Inflammatory macrophage (primary cell): ENCODE measurements at places on chromosomes 1 and 21.

DNA sequence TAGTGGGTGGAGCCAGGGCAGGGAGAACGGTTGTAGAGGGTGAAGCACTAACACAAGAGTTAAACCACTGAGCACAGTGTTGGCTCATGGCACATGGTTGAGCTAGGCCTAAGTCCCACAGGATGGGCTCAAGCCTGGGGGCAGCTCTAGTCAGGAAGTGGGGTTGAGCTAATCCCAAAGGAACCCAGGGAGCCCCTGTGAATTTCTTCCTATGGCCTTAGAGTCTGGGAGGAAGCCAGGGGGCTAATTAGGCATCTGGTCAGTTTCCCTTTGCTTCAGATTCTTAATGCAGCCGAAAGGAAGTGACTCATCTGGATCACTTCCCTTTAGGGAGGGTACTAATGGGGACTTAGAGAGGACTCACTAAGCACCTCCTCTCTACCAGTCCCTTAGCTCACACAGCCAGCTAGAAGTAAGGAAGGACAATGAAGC, 10.1 kb downstream of the CFAP45 start:
- DNase-seq, result peak; percentile 86

GRCh38 chr1:169128562-169128961, 22.1 kb downstream of the ATP1B1 start:
- no peak for DNase-seq

- DNase-seq, result peak; percentile 69
Observed at GRCh38 chr1:201675143-201675542, 136.2 kb downstream of the NAV1 start.

- peak; percentile 70 for DNase-seq
Observed at GRCh38 chr21:45138199-45139002, 64.0 kb downstream of the ADARB1 start.

DNA sequence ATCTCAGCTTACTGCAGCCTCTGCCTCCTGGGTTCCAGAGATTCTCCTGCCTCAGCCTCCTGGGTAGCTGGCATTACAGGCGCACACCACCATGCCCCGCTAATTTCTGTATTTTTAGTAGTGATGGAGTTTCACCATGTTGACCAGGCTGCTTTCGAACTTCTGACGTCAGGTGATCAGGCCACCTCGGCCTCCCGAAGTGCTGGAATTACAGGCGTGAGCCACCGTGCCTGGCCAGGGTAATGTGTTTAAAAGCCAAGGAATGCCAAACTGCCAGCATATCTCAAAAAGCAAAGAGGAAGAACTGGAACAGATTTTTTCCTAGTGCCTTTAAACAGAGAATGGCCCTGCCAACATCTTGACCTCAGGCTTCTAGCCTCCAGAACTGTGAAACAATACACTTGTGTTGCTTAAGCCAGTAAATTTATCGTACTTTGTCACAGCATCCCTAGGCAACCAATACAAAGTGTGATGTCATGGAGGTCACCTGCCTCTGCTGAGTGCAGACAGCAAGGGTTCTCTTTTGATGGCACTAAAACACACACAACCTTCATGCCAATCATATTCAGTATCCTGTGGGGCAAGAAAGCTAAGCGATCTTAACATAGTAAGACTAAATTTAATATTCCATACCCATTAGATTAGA, 858.3 kb upstream of the TMPRSS15 start:
- DNase-seq, result no peak

DNA sequence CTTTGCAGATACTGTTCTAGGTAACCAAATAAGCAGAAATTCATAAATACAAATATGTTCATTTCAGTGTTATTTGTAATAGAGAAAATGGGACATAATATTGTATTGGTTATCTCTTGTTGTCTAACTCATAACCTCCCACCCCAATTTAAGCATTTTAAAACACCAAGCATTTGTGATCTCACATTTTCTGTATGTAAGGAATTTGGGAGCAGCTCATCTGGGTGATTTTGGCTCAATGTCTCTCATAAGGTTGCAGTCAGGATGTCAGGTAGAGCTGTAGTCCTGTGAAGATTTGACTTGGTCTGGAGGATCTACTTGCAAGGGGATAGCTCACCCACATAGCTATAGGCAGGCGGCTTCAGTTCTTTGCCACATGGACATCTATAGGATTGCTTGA, 29.5 kb downstream of the CEP350 start:
- DNase-seq, result no peak

DNA sequence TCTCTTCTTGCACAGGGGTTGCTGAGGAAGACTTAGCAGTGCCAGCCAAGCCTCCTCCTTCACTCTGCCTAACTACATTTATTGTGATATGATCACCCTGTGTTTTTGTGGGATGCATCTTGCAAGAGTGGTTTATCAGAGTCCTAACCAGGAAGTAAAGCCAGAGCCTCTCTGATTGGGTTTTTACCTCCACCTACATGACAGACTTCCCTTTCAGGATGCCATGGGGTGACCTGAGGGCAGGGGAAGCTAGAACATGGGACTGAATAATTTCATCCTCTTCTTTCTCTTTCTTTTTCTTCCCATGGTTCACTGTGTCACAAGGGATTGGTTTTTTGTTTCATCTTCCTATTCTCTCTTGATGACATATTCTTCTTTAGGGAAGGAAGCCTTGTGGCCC, 146.6 kb downstream of the HHAT start:
- peak; percentile 28 for DNase-seq

DNA sequence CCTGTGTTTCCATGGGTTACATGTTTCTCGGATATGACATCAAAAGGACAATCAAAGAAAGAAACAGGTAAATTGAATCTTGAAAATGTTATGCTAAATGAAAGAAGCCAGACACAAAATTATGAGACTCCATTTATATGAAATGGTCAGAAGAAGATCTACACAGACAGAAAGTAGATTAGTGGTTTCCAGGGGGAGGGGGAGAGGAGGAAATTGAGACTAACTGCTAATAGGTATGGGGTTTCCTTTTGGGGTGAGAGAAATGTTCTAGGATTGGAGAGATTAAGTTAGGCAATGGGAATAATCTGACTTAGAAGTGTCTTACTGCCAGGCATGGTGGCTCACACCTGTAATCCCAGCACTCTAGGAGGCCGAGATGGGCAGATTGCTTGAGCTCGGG, 21.8 kb downstream of the ITGB3BP start:
- no peak for DNase-seq

DNA sequence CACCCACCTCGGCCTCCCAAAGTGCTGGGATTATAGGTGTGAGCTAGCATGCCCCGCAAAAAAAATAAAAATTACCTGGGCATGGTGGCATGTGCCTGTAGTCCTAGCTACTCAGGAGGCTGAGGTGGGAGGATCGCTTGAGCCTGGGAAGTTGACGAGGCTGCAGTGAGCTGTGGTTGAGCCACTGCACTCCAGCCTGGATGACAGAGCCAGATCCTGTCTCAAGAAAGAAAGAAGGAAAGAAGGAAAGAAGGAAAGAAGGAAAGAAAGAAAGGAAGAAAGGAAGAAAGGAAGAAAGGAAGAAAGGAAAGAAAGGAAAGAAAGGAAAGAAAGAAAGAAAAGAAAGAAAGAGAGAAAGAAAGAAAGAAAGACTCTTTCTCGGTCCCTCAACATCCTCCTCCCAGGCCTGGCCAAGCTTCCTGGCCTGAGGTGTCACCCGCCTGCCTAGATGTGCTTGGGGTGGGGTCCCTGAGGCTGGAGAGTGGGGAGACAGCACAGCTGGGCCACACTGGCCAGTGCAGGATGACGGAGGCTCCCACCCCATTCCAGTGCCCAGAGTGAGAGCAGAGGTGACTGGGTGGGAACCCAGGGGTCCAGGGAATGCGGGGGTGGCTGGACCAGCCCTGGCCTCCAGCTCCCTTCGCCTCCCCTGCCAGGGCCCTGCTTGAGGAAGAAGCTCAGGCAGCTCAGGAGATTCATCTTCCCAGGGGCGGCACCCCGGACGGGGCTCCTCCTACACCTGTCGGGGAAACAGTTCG, 10.2 kb upstream of the GNB1 start:
- DNase-seq, result no peak
